ENCODE measurements at places on chromosomes 3 and 15. TPM values are rescaled to one million over a fixed set of nuclear protein-coding genes. Genes with fewer than 3 reads are reported as not detected.

Gene LDHAL6B
- total RNA-seq, result not detected

Gene ARL14
- not detected for total RNA-seq

Gene ACKR4
- total RNA-seq, result not detected

Gene ANKRD63
- total RNA-seq, result not detected

DNA sequence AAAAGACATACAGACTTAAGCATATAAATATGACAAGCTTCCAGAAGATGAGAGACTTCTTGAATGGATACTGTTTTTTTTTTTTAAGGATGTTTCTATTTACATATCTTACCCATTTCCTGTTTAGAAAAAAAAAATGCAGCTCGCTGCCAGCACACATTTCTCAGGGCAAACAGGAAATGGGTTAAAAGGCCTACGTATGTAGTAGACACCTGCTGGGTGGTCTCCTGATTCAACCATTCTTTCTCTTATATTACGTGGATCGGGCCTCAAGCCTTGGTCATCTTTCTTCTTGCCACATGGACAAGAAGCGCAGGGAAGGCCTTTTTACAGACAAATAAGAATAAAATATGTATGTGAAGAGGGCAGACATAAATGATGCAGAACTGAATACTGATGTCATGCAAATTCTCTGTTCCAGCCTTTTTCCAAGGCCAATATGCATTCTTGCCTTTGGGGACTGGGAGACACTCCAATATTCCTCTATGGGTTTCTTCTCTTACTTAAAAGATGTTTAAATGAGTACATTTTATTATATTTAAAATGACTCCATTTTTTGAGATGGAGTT lies 35.0 kb upstream of the TJP1 start:
- DNase-seq, result no peak

GRCh38 chr3:123158330-123158729 lies 43.4 kb upstream of the SEC22A start:
- DNase-seq, result peak; percentile 12

GRCh38 chr15:43165801-43166325 lies 19.3 kb upstream of the CCNDBP1 start:
- DNase-seq, result no peak

DNA sequence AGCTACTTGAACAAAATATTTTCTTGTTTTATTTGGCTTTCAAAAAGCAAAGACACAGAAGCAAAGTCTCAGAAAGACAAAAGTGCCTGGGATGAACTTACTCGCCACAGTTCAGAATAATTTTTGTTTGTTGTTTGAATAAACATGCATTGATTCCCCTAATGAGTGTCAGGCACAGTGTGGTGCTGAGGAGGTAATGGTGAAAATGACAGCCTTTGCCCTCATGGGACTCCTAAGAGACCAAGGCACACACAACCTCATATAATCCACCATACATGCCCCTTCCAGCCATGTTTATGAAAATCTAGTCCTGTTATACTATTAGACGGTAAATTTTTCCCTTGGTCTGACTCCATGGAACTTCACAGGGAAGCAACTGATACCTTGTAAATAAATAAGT lies 2.5 kb downstream of the GOLIM4 start:
- no peak for DNase-seq

DNA sequence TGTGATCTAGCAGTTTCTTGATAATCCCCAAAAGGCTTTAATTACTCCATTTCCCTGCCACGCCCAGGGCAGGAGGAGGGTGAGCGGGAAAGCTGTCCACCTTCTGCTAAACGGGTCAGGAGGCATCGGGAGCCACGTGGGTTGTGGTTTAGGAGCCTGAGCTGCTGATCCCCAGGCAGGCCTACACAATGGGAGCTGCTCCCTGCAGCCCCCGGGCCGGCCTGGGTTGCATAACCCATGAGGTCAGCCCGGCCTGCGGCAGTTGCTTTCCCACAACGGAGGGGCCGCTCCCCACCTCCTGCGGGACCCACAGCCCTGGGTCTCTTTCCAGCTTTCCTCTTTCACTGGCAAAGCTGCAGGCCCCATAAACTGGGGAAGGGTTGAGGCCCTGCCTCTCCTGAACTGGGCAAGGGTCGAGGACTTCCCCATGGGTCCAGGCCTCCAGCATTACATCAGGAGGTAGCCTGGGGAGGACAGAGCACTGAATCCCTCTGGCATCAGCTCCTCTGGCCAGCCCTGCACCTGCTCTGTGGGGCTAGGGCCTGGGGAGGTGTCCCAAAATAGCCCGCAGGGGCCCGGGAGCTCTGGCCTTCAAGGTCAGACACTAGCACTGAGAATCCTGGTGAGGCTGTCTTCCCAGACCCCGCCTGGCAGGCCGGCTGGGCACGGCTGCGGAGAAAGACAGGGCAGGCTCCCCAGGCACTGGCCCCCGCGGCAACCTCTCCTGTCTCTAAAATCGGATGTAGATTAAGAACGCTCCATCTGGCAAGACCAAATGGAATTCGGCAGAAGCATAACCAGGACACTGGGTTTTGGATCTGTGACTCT lies 47.3 kb downstream of the ZDHHC19 start:
- no peak for DNase-seq

DNA sequence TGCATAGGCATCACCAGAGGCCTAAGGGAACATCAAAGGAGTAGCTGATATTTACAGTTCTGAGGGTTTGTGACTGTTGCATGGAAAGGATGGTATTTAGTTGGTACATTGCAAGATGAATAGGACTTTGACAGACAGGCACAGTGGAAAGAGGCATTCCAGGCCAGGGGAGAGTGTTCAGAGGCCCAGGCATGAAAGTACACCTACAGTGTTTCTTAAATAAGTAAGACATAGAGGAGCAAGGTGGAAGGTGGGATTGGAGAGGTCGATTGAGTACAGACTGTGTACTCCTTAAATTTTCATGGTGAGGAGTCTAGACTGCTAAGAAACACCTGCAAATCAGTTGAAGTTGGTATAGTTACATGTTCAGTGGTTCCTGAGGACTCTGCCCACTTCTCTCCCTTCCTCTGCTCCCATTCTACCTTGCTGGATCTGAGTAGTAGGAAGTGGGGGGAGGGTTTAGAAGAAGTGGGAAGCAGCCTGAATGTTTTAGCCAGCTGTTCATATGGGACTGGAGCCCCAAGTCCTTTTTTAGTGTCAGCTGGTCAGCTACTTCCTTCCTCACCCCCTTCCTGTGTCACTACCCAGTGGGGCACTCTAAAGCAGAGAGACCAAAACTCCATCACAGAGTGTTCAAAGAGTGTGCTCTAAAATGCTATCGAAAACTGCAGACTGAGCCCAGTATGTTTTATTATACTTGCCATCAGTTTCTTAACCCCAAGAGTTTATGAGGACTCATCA lies 14.0 kb downstream of the KLHL18 start:
- no peak for DNase-seq

GRCh38 chr3:139803294-139803693 lies 125.5 kb upstream of the NMNAT3 start:
- DNase-seq, result no peak

DNA sequence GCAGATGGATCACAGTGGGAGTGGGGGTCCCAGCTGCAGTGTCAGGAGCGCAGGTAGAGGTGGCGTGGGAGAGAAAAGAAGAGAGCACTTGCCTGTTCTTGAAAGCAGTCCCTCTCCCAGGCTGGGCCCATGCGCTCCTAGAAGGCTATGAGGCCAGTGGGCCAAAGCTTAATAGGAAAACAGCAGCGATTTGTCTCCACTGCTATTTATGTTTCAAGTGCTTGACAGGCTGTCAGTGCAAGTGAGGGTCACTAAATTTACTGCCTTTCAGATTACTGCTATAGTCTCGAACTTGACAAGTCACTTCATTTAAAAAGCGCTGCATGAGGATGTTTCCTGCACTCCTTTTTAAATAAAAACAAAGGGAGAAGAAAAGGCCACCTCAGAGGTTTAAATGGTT lies 239.5 kb downstream of the GAP43 start:
- DNase-seq, result no peak

DNA sequence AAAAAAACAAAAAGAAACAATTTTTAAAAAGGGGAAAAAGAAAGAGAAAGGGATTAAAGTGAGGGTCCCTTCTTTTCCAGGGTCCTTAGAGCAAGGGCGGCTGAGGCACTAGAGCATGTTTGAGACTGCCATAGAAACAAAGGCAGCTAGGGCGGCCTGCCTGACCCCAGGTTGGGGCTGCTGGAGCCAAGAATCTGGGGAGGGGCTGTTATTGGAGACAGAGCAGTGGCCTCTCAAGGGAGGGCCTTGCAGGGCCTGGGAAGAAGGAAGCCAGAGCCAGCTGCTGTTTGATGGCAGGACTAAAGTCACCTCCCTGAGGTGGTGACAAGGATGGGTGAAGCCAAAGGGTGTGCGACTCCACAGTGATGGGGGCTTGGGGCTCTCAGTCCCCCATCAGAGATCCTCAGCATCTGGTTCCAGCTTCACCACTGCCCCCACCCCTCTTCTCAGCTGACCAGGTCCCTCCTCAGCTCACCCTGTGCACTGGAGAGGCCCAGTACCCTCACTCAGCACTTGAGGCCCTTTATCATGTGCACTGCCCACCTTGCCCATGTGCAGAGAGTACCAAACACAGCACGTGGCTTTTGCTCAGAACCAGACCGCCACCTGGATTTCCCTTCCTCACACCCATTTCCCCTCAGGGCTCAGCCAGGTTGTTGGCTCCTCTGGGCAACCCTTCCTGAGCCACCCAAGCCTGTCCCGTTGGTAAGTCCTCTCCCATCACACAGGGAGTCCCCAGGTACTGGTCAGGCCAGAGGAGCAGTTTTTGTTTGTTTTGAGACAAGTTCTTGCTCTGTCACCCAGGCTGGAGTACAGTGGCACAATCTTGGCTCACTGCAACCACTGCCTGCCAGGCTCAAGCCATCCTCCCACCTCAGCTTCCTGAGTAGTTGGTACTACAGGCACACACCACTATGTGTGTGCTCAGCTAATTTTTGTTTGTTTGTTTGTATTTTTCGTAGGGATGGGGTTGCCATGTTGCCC lies 1.7 kb downstream of the TMEM89 start:
- DNase-seq, result no peak
